Activated CD8-positive, alpha-beta memory T cell treated with anti-CD3 and anti-CD28 coated beads for 48 hours (primary cell): ENCODE measurements at places on chromosomes 13 and 19.
A peak's percentile ranks its signal among the peaks of the same experiment; 100 is the strongest.

GRCh38 chr13:108895220-108895704 is 265.9 kb downstream of the MYO16 start:
- no peak for DNase-seq

DNA sequence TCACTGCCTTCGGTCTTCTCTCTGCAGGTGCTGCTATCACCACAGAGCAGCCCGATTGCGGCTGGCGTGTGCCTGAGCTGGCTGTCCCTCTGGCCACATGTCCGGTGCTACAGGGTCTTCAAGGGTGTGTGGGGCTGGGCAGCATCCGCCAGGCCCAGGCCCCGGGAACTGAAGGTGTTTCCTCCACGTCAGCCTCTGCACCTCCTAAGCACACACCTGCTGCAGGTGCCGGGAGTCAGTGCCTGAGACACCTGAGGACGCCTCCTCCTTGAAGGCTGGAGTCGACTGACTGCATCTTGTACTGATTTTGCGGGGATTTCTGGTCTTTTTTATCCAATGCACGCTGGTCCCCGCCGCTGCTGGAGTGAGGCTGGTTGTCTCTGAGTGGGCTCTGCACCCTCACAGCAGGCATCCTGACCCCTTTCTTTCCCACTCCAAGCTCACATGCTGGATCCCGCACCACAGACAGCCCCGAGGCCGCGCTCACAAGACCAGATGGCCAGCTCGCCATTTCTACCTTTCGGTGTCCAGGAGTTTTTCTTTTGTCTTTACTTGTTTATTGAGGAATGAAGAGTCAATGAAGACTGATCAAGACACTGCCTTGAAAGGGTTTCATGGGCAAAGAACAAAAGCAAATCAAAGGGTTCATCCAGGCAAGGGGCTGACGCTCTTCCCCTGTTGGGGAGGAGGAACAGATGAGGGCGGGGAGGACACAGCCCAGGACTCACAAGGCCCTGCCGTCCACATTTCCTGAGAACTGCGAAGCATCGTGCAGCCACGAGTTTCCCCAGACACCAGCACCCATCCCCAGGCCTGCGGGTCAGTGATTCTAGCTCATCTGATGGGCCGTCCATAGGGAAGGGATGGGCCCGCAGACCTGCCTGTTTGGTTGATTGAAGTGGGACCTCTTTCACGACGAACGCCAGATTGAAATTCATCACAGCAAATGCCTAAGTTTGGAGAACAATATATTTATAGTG is 203.8 kb upstream of the SOX1 start:
- no peak for DNase-seq

DNA sequence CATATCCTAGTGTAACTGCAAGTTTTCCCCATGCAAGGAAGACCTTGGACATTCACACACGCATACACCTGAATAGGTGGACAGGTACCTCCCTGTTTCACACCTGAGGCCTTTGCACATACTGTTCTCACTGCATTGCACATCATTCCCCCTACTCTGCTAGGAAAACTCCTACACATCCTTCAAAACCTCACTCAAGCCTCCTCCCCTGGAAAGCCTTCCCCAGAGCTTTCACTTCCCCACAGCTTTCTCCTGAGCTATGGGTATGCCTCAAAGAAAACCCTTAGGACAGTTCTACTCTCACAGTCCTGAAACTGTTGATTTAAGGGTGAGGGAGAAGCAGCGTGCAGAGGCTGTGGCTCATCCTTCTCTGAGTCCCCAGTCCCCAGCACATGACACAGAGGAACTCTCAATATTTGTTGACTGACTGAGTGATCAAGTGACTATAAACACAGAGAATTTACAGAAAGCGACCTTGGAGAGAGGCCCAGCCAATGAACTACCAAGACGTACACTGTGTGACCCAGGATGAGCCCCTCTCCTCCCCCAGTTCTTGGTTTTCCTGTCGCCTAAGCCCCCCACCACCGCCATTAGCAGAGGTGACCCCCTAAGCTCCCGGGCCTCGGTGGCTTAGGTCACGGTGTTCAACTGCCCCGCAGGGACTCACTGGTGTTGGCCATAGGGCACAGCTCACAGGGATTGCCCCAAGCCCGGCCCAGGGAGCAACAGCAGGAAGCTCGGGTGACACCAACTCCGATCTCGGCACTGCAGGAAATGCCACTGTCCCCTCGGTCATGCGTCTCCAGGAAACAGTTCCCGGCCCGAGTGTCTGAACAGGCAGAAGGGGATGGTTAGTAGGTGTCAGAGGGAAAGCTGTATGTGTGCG is 40.6 kb downstream of the FBN3 start:
- DNase-seq, result no peak

DNA sequence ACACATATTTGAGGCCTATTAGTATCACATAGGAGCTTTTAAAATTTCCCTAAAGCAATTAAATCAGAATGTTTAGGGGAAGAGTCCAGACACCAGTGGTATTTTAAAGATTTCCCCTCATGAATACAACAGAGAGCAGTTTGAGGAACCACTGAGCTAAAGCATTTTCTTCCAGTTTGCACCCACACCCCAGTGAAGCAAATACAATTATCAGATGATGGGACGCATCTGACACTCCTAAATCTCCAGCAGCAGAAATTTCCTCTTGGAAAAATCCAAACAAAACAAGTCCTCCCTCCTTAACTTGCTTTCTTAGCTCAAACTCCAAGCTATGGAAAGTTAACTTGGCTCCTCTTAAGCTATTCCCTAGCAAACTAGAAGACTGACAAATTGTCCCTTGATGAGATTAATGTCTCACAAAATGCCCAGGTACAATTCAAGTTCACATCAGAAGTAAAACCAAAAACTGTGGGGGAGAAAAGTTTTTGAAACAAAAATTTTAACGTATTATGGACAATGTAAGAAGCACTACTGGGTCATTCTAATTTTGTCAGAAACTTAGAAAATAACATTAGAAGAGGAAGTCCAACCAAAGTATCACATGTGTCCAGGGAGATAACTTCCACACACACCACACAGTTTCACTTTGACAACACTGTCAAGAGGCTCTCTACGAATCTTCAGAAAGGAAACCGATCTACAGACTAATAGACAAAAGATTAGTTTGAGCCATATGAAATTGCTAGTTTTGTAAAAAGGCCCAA is 74.1 kb downstream of the ABCC4 start:
- DNase-seq, result no peak

DNA sequence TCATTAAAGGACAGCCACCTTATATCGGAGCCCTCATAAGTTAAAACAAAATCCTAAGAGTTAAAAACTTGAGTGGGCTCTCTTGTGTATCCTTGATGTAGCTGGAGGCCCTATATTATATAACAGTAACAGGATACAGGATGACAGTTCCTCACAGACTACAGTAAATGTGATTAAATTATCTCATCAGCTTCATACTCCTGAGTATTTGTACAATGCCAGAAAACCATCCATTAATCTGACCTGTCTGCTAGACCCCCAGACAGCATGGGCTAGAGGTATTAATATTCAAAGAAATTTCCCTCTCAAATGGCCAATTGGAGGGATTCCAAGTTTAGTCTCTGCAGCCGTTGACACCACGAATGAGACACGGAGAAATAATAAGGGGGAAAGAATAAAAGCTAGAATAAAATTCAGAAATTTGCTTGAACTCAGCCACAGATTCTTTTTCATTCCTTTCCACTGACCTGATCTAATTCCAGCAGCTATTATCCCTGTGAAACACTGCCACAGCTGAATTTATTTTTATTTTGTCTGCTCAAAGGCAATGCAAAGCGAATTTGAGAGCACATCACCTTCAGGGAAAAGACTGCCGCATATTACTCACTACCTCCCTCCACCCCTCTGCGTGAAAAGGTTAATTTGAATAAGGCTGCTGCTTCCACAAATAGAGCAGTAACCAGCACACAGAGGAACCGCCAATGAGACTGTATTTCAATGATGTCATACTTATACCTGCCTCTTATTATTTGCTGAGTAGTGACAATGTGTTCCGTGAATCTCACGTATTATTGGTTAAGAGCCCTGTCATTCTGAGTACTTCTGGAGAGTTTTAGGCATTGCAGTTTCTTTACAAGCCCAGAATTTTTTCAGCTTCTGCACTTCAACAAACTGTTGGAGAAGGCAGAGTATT is 155.9 kb upstream of the KLF12 start:
- DNase-seq, result no peak

DNA sequence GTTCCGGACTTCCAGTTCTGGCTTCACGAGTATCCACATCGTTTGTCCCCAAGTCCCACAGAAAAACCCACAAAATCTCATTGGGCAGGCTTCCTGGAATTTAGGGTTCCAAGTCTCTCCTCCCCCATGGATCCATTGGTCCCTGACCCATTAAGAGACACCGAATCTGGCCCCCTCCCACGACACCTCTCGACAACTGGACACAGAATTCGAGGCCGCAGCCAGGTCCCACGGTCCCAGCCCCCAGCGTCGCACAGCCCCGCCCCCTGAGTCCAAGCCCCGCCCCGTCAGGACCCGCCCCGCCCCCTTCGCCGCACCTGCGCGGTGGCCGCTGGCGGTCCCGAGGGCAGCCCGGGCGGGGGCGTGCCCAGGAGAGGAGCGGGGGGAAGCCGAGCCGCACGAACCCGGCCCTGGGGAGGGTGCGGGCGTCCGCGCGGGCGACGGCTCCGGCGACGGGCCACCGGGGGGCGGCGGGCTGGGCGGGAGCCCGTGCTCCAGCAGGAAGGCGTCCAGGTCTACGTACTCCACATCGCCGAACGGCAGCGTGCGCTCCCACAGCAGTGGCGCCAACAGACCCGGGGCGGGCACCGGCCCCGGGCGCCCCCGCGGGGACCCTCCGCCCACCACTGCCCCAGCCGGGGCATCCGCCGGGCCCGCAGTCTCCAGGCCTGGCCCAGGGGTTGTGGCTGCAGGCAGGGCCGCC is 1.8 kb downstream of the DBP start:
- DNase-seq, result peak; percentile 59

DNA sequence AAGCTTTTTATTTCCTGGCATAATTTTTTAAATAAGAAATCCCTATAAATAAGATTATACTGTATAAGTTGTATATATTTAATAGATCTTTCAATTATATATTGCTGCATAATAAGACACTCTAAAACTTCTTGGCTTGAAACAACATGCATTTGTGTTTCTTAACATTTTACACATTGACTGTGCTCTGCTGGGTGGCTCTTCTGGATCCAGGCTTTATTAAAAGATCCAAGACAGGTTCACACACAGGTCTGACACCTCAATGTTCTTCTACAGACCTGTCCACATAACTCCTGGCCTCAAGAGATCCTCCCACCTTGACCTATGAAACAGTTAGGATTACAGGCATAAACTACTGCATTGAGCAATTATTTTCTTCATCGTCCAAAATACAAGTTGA is 77.6 kb upstream of the PCDH17 start:
- no peak for DNase-seq

DNA sequence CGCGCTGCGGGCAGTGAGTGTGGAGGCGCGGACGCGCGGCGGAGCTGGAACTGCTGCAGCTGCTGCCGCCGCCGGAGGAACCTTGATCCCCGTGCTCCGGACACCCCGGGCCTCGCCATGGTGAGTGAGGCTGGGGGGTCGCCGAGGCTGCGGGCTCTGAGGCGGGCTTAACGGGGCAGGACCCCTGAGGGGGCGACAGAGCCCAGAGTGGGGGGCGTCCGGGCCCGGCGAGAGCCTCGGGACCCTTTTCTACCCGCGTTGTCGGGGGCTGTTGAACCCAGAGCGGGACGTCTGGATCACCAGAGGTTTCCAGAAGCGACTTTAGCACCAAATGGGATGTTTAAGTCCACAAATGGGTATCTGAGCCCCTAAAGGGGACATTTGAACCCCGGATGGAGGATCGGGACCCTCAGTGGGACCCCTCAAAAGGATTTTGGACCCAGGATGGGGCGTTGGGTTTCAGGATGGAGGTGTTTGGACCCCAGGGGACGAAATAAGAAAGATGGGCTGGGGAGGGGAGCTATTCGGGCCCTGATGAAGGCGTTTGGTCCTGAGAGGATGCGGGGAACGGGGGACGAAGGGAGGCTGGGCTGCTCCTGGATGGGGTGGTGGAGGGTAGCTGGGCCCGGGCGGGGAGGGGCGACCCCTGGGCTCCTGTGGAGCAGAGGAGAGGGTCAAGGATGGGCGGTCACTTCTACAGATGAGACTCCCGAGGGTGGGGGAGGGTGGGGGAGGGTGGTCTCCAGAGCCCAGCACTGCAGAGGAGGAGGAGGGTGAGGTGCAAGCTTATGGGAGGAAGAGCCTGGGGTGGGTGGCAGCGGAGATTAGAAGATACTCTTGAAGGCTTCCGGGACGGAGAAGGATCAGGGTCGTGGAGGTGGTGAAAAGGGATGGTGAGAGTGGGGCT is at the start of gene CALM3:
CALM3 (plus strand) TSS at position 13 of the 907 bp plus-strand sequence; CDS start at position 118, 105 bp downstream.
- no peak for DNase-seq

- no peak for DNase-seq
Measured at GRCh38 chr13:105758918-105759860, 776.3 kb downstream of the EFNB2 start.

- no peak for DNase-seq
Measured at GRCh38 chr13:35164324-35164932, 222.4 kb downstream of the NBEA start.

DNA sequence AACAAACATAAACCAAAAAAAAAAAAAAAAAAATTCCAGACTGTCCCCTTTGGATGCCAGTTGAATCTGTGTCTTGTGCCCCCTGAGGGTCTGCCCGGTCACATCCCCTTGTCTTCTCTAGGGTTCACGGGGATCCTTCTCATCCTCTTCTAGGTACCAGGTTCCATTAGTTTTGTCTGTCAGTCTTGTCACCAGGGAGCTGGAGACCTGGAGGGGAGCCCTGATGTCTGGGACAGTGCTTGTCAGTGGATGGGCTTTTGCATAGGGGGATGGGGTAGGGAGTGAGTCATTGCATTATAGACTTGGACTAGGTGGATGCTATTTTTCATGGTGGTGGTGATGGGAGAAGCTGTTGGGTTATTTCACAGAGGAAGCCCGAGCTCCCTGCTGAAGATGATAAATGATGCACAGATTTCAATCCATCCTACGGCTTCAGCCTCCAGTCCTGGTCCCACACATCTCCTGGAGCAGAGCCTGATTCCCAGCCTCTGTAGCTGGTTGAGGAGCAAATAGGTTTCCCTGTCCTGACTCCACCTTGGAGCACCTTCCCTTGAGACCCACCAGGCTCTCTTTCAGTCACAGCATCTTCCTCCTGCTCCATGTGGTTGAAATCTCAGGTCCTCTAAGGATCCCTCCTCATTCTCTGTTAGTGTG is 26.0 kb downstream of the WTIP start:
- no peak for DNase-seq

- no peak for DNase-seq
Measured at GRCh38 chr13:88103824-88104223, 432.7 kb downstream of the SLITRK5 start.

- no peak for DNase-seq
Measured at GRCh38 chr13:109691689-109692088, 94.7 kb downstream of the IRS2 start.

DNA sequence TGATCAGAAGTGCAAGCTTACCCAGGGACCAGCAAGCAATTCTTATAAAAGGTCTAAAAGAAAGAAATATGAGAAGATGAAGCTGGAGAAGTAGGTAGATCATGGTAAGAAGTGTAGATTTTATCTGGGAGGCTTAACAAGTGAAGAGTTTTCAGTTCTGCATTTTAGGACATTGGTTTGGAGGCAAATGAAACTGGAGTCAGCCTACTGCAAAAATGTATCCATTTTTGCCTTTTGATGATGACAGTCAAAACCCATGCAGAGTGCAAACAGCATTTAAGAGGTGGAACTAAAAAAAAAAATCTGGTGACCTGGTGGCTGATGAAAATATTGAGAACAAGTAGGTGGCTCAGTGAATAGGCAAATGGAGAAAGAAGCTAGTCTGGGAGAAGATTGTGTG is 216.9 kb downstream of the DNAJC15 start:
- no peak for DNase-seq
